ENCODE measurements at places on chromosomes 6 and 20. TPM values are rescaled to one million over a fixed set of nuclear protein-coding genes. Genes with fewer than 3 reads are reported as not detected.

- H3K27me3 ChIP-seq = no peaks in the 10 kb centered on the region
- no peak overlapping the region for H3K4me3 ChIP-seq
- peaks cover 3% of the 10 kb centered on the region for H3K4me1 ChIP-seq
- no peak overlapping the region for H3K27ac ChIP-seq
These were observed 239.2 kb upstream of the TAB2 start for GRCh38 chr6:149078211-149078782.

DNA sequence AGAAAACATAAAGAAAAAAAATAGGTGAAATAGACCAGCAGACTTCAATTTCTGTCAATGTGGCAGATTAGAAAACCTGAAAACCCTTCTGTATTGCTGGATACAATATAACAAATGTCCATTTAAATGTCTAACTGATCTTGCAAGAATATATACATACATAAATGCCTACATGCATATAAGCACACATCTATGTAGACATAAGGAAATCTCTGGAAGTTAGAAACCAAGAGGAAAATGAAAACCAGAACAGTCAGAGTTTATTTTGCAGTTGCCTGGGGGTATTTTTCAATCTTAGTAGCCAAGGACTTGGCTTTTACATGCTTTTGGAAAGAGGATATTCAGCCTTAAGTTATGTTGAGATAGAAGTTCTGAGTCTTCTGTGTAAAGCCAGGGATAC lies 184.0 kb downstream of the RPS12 start:
- no peak for DNase-seq
- H3K27me3 ChIP-seq = no peaks in the 10 kb centered on the region
- no peak overlapping the region for H3K27ac ChIP-seq
- no peaks in the 10 kb centered on the region for H3K36me3 ChIP-seq

SLC24A3 gene
- not detected for total RNA-seq

IRF4 gene
- total RNA-seq = 129 TPM

DNA sequence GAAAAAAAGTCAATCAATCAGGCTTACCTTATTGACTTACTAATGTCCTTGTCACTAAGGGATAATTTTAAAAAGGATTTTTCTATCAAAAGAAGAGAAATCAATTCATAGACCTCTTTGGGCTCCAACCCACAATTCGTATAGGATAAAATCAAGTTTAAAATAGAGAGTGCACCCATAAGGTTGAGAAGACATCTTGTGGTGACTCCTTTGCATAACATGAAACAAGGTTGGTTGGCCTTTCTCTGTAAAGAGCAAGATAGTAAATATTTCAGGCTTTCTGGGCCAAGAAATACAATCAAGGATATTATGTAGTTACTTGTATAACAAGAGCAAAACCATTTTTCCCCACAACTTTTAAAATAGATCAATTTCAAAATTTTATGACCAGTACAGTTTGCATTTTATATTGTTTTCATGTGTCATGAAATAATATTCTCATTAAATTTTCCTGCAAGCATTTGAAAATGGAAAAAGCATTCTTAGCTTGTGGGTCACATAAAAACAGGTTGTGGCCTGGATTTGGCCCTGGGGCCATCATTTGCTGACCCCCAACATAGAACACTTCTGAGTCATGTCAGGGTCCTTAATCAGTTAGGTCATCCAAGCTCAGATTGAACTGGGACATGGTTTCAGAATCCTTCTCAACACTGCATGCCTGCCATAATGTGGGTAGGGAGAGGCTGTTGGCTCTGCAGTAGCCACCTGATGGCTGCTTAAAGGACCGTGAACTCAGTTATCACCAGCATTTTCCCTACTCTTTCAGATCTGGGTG lies 76.7 kb downstream of the MYB start:
- H3K36me3 ChIP-seq = no peaks in the 10 kb centered on the region
- no peak for DNase-seq
- no peak overlapping the region for H3K27ac ChIP-seq
- H3K27me3 ChIP-seq = no peaks in the 10 kb centered on the region

- no peaks in the 10 kb centered on the region for H3K27me3 ChIP-seq
- H3K4me3 ChIP-seq = no peak overlapping the region
- no peak for DNase-seq
- H3K4me1 ChIP-seq = no peaks in the 10 kb centered on the region
These were observed 402.0 kb downstream of the MAFB start for GRCh38 chr20:40286975-40287531.

OR2H1 gene
- total RNA-seq = not detected

All from B cell (primary cell).